ENCODE measurements at places on chromosomes 1 and 21.

GRCh38 chr1:219278288-219278687 is 104.6 kb downstream of the LYPLAL1 start:
- DNase-seq = no peak

- DNase-seq = no peak
Measured at GRCh38 chr1:54506594-54506993, 41.4 kb upstream of the ACOT11 start.

- no peak for DNase-seq
Measured at GRCh38 chr21:42150474-42151085, 68.4 kb upstream of the ABCG1 start.

DNA sequence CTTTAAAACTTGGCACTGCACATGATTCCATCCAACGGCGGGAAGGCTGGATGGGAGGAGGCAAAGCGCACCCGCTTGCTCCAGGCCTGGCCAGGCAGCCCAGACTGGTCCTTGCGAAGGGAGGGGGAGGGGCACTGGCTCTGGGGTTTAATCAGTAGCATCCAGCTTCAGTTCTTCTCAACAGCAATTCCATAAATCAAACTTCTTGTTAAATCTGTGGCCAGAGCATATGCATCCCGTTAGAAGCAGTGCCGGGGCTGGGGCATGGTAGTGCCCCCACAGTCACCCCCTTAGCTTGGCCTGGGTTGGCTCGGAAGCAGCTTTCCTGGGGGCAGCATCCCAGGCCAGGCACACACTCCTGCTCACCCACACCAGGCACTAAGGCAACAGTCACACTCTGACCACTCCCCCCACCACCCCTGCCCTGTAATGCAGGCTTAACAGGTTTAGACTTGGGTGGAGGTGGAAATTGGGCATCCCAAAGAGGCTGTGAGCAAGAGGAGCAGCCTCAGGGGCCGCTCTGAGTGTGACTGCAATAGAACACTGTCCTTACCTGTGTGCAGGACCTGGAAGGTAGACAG is 94.1 kb upstream of the CASZ1 start:
- no peak for DNase-seq

DNA sequence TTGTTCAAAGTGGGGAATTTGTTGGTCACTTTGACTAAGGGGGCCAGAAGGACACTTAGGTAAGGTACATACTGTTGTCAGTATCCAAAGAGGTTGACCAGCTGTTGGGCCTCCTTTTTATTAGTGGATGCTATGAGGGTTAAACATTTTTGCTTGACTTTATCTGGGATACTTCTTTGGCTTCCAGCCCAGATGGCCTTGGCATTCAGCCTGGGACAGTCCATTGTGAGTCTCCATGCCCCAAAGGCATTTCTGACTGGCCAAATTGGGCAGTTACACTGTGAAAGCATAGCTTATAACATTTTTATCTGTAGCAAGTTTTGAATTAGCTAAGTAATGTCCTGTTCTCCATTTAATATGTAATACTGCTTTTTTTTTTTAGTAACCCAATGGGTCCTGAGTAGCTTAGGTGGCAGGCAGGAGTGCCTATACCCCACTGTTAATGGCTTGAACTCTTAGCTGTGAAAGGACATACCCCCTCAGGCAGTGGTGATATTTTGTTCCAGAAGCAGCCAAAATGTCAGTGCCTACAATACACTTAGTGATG is 35.4 kb upstream of the CD1D start:
- DNase-seq = no peak

DNA sequence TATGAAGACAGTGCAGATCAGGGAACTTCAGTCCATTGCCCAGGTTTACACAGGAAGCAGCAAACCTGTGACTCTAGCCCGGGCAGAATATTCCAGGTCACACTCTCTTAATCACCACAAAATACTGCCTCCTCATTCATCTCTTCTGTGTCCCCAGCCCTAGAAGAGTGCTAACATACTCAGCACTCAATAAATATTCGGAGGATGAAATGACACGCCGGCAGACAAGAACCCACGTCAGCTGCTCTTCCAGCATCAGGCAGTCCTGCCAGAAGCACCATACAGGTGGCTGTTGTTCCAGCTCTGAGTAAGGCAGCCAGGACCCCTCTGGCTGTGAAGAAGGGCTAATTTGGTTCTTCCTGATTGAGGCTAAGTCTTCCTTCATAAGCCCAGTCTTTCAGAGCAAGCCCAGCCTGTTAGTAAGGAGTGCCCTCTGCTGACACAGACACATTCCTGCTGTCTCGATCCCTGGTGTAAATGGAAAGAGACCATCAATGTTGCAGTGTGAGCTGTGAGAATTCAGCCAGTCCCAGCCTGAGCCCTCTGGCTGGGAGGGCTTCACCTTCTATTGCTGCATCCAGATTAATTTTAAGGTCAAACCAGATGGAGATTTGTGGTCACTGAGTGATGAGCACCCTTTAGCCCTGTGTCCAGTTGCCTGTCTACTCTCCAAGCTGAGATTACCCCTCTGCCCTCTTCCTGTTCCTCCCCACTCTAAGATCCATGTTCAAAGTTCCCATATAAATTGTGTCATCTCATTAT is 45.0 kb upstream of the KIRREL1 start:
- no peak for DNase-seq

- DNase-seq = no peak
Measured at GRCh38 chr1:170214117-170215032, 68.6 kb downstream of the NTMT2 start.
